Head of caudate nucleus (tissue), 42 donors: ENCODE measurements at places on chromosomes 5 and 9.

DNA sequence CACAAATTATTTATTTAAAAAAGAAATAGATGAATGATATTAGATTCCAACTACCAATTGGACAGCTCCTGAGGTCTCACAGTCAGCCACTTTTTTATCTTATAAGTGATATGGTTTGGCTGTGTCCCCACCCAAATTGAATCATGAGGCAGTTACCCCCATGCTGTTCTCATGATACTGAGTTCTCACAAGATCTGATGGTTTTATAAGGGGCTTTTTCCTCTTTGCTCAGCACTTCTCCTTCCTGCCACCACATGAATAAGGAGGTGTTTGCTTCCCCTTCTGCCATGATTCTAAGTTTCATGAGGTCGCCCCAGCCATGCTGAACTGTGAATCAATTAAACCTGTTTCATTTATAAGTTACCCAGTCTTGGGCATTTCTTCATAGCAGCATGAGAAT is 12.9 kb downstream of the NLN start:
- no peak for DNase-seq

DNA sequence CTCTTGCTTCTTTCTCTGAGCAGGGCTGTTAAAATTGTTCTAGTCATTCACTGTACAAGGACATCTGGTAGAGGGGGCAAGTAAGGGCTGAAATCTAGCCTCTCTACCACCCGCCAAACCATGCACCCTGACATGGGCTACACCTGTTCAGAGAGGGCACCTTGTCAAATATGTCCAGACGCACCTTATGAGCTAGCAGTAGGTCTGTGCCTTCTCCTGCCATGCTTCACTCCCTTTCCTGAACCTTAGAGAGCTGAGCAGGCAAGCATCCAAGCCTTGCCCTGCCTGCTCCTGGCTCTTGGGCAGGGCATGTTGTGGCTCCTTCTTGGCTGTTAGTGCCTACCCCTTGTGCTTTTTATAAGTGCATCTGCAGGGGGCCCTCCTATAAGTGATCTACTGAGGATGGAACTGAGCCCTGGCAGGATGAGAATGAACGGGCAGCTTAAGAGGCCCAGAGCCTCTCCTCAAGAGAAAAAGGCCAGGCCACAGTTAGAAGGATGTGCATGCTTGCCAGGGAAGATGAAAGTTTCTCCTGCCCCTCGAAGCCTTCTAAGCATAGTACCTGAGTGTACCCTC is 3.8 kb upstream of the NEUROG1 start:
- DNase-seq: no peak

- no peak for DNase-seq
These were observed 2.6 kb downstream of the SEPTIN8 start for GRCh38 chr5:132774406-132774805.

- no peak for DNase-seq
These were observed 199.3 kb downstream of the SGCD start for GRCh38 chr5:156526081-156526925.

GRCh38 chr9:92715488-92716231 is 45.7 kb upstream of the IPPK start:
- no peak for DNase-seq

- DNase-seq: no peak
These were observed 97.0 kb downstream of the MACIR start for GRCh38 chr5:103355579-103355978.

GRCh38 chr5:103690676-103691075 is 128.1 kb upstream of the NUDT12 start:
- no peak for DNase-seq

DNA sequence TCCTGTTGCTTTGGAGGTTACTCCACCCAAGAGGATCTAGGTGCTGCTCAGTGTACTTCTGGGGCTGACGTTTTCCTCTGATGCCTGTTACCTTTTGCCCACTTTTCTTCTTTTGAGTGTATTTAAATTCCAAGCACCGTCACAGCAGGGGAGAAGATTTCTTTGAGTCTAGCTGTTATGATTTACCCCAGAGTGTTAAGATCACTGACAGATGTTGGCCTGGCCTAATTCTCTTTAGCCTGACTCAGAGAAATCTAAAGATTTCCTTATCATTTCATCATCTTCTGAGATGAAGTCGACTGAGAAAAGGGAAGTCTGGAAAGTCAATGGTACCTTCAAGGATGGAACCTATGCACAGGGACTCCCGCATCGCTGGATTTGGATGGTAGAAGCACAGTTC is 191.5 kb downstream of the FBXL7 start:
- no peak for DNase-seq
